ENCODE measurements at places on chromosomes 5 and 9.

- DNase-seq = no peak
Measured at GRCh38 chr5:117473165-117473564, 898.5 kb upstream of the SEMA6A start.

DNA sequence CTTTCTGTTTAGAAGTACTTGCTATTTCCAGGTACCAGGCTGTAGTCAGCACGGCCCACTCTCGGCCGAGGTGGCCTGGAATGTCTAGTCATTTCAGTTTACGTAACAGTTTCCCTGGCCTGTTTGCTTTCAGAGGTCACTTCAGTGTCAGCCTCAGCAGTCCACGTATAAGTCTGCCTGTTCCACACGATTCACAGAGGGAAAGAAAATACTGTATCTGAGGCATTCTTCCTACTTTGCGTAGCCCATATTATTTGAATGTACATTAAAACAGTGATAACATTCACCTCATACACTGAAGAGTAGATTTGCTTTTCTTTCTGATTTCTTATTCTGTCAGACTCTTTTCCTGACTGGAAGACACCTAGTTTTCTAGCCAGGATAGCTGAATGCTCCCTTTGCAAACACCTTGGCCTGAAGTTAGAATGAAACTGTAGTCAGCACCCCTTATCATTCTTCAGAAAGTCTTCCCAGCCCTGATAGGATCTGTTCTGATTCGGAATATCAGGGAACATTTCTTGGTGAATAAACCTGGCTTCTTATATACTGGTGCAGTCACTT, 140.9 kb downstream of the AOPEP start:
- DNase-seq = peak; percentile 80

- DNase-seq = no peak
Measured at GRCh38 chr9:14417237-14417636, 103.3 kb upstream of the NFIB start.

GRCh38 chr5:143771189-143771588, 40.8 kb upstream of the HMHB1 start:
- no peak for DNase-seq

- DNase-seq = no peak
Measured at GRCh38 chr5:172105811-172106210, 82.2 kb downstream of the STK10 start.

DNA sequence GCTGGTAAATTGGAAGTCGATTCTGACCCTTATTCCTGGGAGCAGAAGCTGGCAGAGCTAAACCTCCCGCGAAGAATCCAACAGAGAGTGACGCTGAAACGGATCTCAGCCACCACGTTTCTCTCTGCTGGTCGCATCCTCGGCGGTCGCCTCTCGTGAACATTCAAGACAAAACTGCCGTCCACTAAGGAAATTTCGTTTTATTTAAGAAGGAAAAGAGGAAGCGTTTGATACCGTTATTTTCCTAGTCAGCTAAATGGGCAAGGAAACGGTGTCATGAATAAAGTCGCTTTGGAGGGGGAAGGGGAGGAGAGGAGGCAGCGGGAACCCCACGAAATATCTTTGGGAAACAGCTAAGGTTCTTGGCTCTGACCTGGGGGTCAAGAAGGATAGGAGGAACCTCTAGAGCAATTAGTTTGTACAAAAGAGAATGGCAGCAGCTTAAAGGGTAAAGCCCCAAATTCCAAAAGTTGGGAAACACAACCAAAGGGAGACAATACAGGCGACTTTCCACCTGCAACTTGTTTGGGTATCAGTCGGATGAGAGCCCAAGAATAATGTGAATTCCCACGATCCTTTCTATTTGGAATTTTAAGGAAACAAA, 1.9 kb downstream of the FOXB2 start:
- no peak for DNase-seq

- no peak for DNase-seq
Measured at GRCh38 chr9:76558465-76558864, 99.5 kb downstream of the GCNT1 start.

DNA sequence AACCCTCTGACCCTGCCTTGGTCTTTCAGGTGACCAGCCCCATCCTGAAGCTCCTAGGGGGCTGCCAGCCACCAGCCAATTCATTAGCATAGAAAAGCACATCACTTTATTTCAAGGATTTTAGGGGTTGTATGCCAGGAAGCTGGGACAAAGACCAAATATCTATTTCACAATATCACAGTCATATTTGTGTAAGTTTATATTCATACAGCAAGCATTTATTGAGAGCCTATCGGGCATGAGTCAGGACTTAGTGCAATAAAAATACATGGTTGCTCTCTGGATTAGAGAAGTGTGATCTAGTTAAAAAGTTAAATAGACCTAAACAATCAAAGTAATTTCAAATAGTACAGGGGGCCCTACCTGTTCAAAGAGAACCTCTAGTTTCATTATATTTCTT, 113.8 kb downstream of the ERCC6L2 start:
- peak; percentile 25 for DNase-seq

DNA sequence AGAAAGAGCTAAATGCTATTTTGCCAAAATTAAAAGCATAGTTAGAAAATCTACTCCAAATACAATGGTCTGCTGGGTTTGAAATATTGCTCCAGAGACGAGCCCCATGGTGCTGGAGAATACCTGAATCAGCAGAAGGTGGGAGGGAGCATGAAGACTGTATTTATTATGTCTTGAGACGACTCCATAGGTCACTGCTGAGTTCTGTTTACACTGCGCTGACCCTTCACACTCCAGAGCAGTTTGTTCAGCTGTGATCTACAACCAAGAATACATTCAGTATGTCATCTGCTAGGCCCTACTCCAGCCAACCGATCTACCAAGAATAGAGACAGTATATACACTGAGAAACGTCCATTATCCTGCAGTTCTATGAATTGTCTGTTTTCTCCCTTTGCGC, 150.5 kb downstream of the TLE1 start:
- DNase-seq = no peak

DNA sequence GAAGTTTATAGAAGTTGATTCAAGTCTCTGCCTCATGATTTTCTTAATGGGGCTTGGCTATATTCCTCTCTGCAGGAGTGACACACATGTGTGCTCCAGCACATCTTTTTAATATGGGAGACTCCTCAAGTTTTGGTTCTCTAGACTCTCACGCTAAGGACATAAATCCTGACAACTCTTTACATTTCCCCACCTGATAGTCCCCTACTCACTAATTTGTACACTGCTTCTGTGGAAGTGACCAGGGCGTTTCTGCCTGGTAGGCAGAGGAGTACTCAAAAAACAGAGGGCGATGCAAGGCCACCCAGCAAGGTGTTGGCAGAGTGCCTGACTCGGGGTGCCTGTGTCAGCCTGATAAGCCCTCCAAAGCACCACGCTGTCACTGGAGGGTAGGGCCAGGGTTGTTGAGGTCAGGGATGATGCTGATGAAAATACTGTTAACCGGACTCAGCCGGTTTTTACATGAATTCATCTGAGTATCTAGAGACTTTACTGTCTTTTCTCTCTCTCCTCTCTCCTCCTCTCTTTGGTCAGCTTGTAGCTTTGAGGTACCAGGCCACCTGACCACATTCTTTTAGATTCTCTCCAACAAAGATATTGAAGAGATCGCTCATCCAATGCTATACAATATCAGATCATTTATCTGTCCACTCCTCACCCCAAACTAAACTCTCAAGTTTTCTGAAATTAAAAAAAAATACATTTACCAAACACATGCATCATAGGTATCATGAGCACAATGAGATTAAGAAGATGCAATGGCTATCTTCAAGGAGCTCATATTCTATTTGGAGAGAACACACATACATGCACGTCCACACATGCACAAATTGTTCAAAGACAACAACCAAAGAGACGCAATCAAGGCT, 205.2 kb downstream of the PIK3R1 start:
- no peak for DNase-seq

- DNase-seq = no peak
Measured at GRCh38 chr5:59833448-59833847, 60.1 kb downstream of the PDE4D start.

DNA sequence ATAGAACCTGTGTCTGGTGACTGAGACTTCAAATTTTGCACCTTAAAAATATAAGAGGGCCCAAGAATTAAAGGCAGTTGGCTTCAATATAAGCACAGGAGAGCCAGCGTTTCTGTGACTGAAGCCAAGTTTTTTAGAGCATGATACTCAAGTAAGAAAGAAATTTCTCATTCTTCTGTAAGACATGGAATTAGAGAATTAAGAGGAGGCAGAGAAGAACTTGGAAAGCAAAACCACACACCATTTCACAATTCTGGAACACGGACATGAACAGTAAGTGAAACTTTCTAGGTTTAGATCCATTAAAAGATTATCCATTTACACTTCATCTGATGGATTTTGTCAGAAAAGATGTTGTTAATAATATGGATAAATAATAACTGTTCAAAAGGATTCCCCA, 8.9 kb upstream of the AGXT2 start:
- no peak for DNase-seq

GRCh38 chr5:77908787-77909186, 132.6 kb upstream of the TBCA start:
- DNase-seq = no peak

DNA sequence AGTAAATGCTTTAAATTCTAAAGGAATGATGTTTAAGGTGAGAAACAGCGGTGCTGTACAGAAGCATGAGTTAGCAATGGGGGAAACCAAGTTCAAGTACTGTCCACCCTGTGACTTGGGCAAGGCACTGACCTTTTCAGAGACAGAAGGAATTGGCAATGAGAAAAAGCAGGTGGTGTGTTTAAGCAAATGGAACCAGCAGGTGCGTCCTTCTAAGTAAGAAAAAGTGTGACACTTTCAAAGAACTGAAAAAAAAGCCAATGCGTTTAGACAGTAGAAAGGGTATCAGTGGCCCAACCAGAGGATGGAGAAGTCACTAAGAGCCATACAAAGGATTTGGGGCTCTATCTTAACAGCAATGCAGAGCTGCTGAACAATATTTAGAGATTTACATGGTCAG, 250.6 kb downstream of the PAPPA start:
- no peak for DNase-seq

DNA sequence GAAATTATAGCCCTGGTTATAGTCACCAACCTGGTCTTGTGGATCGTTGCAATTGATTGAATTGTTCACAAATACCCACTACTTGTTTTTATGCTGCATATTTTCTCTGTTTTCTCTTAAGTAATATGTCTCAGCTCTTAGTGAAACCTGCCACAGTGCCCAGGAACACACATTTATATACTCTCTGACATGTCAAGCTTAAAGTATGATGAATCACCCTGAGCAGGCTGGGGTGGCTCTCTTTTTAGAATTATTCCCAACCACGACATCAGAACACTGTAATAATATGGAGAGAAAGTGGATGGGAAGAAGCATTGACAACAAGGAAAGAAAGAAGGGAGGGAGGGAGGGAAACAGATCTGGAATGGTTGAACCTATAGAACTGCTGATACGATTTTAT, 72.8 kb upstream of the ZNF608 start:
- DNase-seq = peak; percentile 5

DNA sequence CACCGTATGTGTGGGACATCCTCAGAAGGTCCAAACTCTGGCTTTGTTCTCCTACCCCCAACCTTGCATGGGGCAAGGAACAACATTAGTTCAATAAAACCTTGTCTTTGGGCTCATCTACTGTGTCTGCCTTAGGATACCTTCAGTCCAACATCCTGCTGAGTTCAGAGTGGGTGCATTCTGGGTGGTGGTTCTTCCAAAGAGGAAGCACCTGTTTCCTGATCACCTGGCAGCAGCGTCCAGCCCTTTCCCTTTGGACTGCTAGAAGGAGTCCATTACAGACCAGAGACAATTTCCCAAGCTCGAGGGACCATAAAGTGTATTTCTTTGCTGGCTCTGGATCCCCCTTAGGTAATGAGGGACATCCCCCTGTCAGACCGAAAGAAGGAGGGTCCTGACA, 154.1 kb downstream of the SEMA6A start:
- DNase-seq = no peak

GRCh38 chr5:126506079-126506478, 82.9 kb downstream of the GRAMD2B start:
- no peak for DNase-seq

- no peak for DNase-seq
Measured at GRCh38 chr5:33628796-33629195, 188.0 kb downstream of the TARS1 start.

- no peak for DNase-seq
Measured at GRCh38 chr5:143228597-143229293, 174.7 kb downstream of the NR3C1 start.

DNA sequence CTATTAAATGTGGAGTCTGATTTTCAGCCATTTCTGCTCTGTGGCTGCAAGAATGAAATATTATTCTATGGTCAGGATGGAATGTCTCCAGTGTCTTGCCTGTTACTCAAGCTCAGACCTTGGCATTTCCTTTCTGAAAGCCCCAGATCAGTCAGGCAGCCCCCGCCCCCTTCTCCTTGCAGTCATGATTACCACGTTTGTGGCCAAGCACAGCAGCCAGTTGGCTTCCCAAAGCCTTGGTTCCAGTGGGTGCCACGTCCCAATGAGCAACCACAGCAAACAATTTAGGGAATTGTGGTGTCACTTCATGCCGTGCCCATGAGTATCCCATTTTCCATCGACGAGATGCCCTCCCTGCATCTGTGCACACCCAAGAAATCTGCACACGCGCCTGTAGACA, 9.7 kb upstream of the OBP2A start:
- peak; percentile 25 for DNase-seq

All from EL (cell line).